ENCODE measurements at places on chromosomes 12 and 14. TPM values are rescaled to one million over a fixed set of nuclear protein-coding genes. Genes with fewer than 3 reads are reported as not detected.

- DNase-seq: no peak
Measured at GRCh38 chr12:118946256-118946655, 35.1 kb upstream of the SRRM4 start.

- DNase-seq: no peak
Measured at GRCh38 chr12:81347404-81347803, 269.5 kb downstream of the ACSS3 start.

DNA sequence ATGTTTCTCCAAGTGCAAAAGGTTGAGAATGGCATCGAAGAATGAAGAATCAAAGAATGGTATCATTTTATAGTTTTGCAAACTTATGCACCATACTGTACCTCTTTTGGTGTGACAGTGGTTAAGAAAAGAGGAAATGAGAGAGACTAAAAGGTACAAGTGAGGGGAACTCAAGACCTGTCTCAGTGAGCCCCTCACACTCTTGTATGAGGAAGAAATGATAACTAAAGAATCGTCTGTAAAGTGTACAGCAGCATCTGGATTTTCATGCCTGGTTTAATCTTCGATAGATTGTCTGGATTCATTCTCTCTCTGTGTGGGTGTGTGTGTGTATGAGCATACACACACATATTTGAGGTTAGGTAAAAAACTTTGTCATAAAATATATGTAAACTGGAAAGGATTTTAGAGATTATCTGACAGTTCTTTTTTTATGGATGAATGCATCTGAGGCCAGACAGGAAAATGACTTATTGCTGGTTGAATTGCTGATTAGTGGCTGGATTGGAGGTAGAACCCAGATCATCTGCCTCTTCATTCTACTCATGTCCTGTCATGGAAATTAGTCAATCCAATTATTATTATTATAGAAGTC lies 16.0 kb upstream of the SLC38A2 start:
- DNase-seq: no peak

DNA sequence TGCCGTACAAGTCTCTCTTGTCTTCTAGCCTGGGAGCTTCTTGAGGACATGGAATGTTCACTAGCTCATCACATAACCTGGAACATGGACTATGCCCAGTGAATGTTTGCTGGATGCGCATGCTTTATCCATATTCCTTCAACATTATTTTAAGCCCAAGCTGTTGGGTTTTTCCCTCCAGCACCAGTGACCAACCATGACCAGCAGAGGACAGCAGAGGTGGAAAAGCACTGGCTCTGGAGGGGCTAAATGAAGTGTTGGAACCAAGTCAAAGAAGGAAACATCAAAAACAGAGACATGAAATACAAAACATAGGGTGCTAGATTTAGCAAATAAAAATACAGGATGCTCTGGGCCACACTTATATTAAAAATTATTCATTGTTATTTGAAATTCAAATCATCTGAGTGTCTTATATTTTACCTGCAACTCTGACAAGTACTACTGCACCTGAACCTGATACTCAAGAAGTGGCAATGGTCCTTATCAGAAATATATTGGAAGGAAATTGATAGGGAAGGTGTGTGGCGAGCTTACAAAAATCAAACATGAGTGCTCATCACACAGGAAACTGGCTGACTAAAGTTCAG lies 23.1 kb upstream of the HELB start:
- DNase-seq: no peak

DNA sequence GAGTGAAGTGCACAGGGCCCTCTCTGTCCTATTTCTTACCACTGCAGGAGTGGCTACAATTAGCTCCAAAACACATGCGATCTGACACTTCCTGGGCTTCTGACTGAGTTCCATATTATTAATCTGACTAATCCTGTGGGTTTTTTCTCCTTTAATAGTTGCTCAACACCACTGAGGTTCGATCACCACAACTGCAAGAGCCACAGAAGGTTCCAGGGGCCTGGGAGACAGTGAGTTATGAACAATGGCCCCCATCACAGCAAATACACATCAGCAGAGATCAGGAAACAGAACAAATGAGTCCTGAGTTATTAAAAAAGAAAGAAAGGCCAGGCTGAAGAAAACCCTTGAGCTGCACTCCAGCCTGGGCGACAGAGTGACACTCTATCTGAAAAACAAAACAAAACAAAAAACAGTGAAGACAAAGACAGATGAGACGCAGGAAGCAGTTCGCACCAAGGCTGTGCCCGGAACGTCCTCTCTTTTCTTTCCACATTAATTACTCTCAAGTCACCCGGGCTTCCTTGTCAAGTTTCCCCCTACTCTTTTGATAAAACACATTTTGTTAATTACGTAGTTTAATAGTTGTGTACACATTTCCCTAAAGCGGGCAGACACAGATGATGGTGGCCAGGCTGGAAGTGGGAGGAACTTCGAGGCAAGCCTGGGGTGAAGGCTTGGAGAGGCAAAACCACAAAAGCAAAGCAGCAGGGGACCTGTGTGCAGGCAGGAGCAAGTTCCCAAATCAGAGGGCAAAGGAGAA lies 42.7 kb downstream of the CDC42BPB start:
- no peak for DNase-seq

DNA sequence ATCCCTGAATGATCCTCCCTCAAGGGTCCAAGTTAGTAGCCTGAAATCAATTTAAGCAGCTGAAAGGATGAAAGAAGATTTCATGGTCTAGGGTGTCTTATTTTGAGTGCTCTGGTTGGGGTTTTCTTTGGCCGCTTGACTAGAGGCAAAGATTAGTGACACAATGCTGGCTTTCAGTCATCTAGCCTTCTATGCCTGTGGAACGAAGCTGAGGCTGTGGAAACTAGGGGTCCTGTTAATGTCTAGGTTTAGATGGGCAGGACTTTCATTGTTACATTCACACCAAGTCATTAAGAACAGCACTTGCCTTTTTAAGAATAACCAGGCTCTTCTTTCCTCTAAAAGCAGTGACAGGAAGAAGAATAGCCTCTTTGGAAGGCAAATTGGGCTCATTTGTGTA lies 253.8 kb upstream of the E2F7 start:
- DNase-seq: no peak

DNA sequence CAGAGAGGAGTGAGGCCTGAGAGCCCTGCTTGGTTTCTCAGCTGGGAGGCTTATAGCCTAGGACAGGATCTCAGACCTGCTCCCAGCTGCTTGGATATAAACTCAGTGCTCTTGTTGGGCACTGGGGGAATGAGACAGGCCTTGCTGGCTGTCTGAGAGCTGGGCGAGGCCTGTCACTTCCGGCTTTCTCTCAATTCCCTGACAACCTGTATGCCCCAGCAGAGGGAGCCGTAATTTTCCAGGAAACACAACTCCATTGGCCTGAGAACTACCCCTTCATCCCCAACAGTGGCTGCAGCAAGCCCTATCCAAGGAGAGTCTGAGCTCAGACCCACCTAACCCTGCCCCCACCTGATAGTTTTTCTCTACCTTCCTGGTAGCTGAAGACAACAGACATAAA lies 258.3 kb upstream of the STXBP6 start:
- DNase-seq: no peak

DNA sequence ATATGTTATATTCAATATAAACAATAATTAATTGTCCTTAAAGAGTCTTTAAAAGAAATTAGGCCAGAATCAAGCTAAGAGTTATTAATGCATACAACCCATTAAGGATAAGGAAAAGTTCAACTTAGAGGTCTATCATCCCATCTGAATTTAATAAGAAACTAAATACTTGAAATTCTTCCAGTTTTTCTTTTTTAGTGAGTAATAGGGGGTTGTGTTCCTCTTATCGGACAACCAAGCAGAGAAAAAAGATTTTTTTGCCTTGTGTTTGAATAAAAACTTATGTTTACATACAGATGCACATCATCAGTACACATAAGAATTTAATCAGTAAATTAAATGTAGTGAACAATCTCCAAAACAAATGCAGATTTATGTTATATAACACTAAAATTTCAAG lies 32.5 kb downstream of the PAWR start:
- DNase-seq: no peak

DNA sequence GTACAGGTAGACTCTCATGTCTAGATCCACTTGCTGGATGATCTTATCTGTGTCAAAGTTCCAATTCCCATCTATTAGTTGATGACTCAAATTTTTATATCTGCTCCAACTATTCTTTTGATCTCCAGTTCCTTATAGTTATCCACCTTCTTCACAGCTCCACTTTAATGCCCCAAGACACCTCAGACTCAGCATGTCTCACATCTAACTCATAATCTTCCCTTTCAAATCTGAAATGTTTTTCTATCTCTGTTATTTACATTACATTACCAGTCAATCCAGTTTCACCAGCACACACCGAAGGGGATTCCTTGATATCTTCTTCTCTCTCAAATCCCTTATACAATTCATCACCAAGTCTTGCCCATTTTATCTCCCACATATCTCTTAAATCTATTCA lies 3.7 kb upstream of the METAP2 start:
- no peak for DNase-seq

- DNase-seq: no peak
Measured at GRCh38 chr14:76585616-76586015, 175.7 kb upstream of the VASH1 start.

GRCh38 chr14:95756751-95757150 lies 42.8 kb upstream of the TCL1A start:
- no peak for DNase-seq

DNA sequence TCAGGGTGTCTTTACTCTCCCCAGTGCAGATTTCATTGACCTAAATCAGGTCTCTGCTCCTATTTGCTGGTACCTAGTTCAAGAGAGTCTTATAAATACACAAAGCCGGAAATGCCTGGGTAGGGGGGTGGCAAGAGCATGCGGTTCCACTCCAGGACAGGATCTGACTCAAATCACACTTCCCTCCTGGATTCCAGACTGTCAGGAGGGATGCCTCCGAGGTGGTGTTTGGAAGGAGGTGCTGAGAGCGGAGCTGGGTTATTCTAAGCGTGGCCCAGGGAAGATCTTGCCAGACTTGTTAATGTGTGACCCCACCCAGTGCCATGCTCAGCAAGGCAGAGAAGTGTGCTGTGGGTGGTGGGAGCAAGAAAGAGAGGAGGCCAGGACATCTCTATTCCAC lies 49.8 kb downstream of the B4GALNT3 start:
- DNase-seq: no peak

GRCh38 chr14:67749341-67750084 lies 47.8 kb downstream of the RDH12 start:
- no peak for DNase-seq

- no peak for DNase-seq
Measured at GRCh38 chr12:66964629-66965028, 285.8 kb upstream of the GRIP1 start.

DNA sequence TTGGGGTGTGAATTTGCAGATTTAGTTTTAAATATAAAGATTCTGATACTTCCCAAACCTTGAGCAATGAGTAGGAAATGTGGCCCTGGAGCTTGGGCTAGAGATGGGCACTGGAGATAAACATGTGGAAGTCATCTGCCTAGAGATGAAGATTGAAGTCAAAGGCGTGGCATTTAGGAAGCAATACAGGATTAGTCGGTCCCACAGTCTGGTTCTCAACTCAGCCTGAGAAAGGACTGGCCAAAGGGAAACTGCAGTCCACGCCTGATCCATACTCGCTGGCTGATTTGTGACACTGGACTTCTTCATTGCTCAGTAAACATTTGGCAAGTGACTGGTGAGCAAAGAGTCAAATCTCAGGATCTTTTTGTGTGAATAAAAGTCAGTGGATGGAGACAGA lies 268.2 kb upstream of the ATP2B1 start:
- no peak for DNase-seq

DNA sequence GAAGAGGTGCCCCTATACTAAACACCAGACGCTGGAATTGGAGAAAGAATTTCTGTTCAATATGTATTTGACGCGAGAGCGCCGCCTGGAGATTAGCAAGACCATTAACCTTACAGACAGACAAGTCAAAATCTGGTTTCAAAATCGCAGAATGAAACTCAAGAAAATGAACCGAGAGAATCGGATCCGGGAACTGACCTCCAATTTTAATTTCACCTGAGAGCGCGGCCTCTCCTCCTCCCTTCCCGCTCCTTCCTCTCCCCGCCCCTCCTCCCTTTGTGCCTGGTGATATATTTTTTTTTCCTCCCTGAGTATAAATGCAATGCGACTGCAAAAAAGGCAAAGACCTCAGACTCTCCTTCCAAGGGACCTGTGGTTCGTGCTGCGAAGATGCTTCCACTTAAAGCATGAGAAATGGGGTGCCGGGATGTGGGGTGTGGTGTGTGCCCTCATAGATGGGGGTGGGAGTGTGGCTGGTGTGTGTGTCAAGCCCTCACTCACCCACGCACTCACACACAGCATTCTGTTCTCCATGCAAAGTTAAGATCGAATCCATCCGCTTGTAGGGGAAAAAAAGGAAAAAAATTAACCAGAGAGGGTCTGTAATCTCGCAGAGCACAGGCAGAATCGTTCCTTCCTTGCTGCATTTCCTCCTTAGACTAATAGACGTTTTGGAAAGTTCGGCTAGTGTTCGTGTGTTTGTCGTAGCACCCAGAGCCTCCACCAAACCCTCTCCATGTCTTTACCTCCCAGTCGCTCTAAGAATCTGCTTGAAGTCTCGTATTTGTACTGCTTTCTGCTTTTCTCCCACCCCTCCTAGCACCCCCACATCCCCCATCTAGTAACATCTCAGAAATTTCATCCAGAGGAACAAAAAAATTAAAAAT lies 4.5 kb downstream of the HOXC10 start:
- DNase-seq: no peak

DNA sequence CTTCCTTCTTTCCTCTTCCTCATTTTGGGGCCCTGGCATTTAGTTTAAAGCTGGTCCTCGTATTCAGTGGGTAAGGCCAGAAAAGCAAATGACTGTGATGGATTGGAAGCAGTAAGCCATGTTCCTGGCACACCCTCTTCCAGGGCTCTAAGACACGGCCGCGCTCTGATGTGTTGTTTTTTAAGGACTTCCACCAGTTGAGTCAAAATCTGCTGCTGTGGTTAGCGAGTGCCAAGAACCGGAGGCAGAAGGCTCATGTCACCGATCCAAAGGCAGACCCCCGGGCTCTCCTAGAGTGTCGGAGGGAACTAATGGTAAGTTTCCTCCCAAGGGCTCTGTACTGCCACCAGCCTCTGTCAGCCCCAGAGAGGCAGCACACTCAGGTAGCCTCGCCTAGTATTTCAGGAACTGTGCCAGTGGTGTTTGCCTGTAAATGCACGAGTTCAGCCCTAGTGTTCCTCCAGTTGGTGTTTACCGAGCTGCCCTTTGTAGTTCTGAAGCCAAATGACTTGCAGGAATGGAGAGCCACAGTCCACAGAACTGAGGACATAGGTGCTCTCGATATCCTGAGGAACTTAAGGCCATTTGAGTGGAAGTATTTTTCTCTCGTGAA lies 72.7 kb downstream of the ESR2 start:
- DNase-seq: peak; percentile 39

- DNase-seq: no peak
Measured at GRCh38 chr12:131673888-131674257, 37.0 kb upstream of the SFSWAP start.

- DNase-seq: no peak
Measured at GRCh38 chr14:91774140-91775096, 42.5 kb upstream of the CATSPERB start.

GRCh38 chr14:86003998-86004397 lies 474.1 kb downstream of the FLRT2 start:
- peak; percentile 68 for DNase-seq

- no peak for DNase-seq
Measured at GRCh38 chr12:20474016-20474415, 105.7 kb downstream of the PDE3A start.

GRCh38 chr12:88247241-88247643 lies 105.1 kb downstream of the TMTC3 start:
- no peak for DNase-seq

KRT6C gene
- not detected for total RNA-seq

FGF23 gene
- total RNA-seq: 0.25 TPM

UTP20 gene
- 3.8 TPM for total RNA-seq

VPS33A gene
- total RNA-seq: 8.4 TPM

ARHGEF40 gene
- 41.9 TPM for total RNA-seq

Data from left lobe of liver (tissue), 2 donors.